ENCODE measurements at places on chromosomes 3 and 15.

DNA sequence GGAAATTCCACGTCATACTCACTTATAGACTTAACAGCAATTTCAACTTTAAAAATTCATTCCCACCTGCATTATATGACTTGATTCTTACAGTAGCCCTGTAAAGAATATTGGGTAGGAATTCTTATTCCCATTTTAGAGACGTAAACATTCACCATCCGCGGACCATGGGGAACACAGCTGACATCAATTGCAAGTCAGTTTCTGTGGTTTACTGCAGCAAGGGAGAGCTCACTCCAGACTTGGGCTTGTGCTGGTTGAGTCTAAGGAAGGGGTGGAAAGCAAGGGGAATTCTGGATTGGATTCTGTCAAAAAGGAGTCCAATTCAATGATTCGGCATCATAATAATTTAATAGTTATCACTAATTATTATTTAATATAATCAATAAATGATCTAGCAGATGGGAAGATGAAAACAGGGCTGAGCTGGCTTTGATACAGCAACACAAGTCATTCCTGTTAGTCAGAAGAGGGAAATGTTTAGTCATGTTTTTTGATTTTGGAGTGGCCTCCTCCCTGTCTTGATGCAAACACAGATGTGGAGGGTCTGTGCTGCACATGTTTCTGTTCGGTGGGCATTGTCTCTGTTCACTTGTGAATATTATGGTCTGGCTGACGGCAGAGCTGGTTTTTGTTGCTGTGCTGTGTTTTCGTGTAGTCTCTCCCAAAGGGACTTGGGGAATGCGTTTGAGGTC, 9.7 kb downstream of the LIPC start:
- peak; percentile 57 for DNase-seq

GRCh38 chr3:46085421-46086082, 58.3 kb upstream of the XCR1 start:
- no peak for DNase-seq

GRCh38 chr3:170077361-170077760, 39.6 kb downstream of the GPR160 start:
- DNase-seq = no peak

GRCh38 chr3:182183716-182184430, 472.1 kb downstream of the SOX2 start:
- DNase-seq = no peak

DNA sequence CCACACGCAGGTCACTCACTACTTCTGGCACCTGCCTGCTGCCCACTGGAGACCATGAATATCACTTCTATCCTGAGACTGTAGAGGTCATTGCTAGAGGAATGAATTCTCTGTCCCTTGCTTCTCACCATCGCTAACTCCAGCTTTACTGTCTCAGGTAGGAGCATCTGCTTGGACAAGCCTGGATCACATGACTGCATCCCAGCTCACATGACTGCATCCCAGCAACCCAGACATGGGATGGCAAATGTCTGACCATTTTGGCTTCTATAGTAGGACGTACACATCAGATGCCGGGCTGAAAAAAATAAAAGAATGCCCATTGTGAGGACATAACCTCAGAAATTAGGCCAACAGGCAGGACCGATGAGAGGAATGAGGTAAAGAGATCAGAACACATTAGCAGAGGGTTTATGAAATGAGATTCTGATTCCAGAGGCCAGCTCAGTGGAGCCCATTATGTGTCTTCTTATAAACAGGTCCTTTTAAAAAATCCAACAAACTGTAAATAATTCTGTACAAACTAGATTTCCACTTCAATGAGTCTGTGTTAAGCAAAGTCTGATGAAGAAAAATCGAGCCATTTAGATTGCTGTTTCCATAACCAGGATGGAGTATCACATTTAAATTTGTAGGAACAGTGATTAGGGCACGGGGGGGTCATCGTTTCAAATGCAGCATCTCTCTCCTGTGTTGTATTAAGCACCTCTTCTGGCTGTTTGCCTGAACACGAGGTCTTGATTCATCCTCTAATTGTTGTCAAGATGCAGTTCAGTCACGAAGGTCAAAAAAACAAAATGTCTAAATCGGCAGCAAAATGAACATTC, 126.7 kb downstream of the MTHFS start:
- no peak for DNase-seq

All from GM04504 (cell line).